ENCODE measurements at places on chromosomes 11 and 22.

- DNase-seq: no peak
These were observed 75.7 kb downstream of the RELT start for GRCh38 chr11:73451896-73452295.

- DNase-seq: peak; percentile 90
These were observed 248.8 kb downstream of the RAB38 start for GRCh38 chr11:87926250-87926970.

GRCh38 chr11:68535098-68535497, 74.5 kb downstream of the PPP6R3 start:
- DNase-seq: no peak

DNA sequence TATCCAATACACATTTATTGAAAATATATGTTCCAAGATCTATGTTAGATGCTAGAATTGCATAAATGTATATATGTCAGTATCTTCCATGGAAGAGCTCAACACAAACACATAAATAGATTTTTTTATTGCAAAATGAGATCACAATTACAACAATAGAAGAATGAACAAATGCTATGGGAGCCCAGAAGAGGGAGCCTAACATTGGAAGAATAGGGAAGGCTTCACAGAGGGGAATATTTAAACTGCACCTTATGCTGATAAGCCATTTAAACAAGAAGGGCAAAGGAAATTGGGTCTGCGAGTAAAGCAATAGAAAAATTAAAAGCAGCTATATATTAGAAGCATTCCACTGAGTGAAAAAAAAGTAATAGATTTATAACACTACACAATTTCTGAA, 96.1 kb upstream of the LRRC55 start:
- DNase-seq: no peak

DNA sequence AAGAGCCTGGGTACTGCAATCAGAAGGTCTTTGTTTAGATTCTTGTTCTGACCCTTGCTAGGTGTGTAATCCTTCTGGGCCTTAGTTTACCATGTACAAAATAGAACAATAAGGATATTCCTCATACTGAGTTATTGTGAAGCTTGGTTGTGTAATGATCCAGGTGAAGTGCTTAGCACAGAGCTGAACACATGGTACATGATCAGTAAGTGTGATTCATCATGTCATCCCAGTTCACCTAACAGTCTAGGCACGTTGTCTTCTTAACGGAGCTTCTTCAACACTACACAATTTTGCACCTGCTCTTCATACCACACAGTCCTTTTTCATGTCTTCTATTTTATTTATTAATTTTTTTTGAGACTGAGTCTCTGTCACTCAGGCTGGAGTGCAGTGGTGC, 234.3 kb upstream of the TENM4 start:
- no peak for DNase-seq

- no peak for DNase-seq
These were observed 29.8 kb upstream of the NFAM1 start for GRCh38 chr22:42462016-42462415.

GRCh38 chr11:72721276-72721675, 30.9 kb downstream of the ARAP1 start:
- DNase-seq: no peak

GRCh38 chr11:34727228-34727737, 106.4 kb downstream of the EHF start:
- DNase-seq: no peak

GRCh38 chr11:65945941-65946558, 770 bp downstream of the TSGA10IP start:
- DNase-seq: no peak

GRCh38 chr11:45651156-45651555, 14.3 kb downstream of the CHST1 start:
- DNase-seq: no peak

- DNase-seq: no peak
These were observed 49.4 kb upstream of the ADA2 start for GRCh38 chr22:17268501-17269223.

DNA sequence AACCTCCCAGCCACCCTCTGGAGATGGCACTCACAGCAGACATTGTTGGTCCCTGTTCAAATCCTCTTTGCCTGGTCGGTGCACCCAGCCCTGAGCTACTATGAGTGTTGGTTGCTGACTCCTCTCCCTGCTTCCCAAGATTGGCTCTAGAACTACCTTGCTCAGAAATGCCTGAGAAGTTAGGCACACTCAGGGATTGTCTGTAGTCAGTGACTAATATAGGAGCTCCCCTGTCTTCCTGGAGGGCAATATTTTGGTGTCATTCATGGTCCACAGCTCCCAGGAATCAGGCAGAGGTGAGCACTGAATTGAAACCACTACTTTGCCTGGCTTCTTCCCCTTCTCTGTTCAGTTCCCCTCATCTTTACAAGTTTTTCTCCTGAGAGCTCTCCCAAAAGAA, 325.9 kb downstream of the MIAT start:
- DNase-seq: peak; percentile 91

- no peak for DNase-seq
These were observed 12.7 kb upstream of the IL10RA start for GRCh38 chr11:117973503-117973860.

DNA sequence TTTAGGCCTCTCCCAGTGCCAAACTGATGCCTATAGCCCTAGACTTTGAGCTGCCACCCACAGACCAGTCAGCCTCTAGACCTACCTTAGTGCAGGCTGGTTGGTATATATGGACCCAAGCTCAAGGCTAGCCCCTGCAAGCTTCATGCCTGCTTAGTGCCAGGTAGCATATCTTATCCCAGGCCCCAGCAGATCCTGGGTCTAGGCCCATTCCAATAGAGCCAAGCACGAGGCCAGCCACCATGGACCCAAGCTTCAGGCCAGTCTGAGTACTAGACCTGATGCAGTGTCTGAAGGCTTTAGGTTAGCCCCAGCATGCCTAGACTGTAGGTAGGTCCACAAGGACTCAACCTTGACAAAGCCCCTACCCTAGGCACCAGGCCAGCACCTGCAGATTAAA, 1081.7 kb downstream of the JRKL start:
- no peak for DNase-seq

DNA sequence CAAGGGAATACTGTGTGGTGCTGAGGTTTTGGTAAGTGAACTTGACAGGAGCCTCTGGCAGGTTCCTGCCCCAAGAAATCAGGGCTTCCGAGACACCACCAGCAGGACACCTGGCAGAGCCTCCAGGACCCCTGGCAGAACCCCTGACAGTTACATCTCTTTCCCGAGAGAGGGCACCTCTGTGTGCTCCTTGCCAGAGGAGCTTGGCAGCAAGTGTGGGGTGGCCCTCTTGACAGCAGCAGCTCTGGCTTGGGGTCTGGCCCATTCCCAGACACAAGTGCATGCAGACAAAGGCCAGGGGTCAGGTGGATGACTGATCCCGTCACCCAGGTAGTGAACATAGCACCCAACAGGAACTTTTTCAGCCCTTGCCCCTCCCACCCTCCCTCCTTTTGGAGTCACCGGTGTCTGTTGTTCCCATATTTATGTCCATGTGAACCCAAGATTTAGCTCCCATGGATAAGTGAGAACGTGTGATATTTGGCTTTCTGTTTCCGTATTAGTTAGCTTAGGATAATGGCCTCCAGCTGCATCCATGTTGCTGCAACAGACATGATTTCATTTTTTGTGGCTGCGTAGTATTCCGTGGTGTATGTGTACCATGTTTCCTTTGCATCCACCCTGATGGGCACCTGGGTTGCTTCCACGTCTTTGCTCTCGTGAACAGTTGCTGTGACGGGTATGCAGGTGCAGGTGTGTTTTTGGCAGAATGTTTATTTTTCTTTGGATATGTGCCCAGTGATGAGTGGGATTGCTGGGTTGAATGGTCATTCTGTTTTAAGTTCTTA, 21.2 kb upstream of the OSBPL5 start:
- no peak for DNase-seq

All from kidney tubule cell (primary cell).